AG04450 (cell line): ENCODE measurements at places on chromosomes 2 and 18.

DNA sequence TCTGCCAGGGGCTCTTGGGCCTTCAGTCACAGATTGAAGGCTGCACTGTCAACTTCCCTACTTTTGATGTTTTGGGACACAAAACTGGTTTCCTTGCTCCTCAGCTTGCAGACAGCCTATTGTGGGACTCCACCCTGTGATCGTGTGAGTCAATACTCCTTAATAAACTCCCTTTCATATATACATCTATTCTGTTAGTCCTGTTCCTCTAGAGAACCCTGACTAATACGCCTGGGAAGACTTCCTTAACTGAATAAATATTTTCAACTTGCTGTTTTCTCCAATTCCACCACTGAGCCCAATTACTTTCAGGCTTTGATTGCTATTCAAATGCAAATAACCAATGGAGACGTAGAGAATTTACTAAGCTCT lies 61.4 kb upstream of the CCDC195 start:
- DNase-seq = no peak

DNA sequence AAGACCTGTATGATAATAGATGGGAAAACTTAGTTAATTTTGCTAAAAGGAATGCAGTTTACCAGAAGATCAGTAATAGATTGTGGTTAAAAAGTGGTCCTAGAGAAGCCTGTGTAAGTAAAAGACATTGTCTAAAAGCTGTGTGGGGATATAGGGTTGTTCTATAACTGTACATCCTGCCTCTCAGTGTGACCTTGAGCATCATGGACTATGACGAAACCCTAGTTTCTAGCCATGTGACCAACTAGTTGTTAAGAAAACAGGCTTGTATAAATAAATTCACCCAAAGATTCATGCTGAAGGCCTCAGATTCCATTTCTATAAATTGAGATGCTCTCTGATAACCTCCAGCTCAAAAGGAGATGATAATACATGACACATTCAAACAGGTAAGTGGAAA lies 160.7 kb downstream of the IKZF2 start:
- DNase-seq = no peak

DNA sequence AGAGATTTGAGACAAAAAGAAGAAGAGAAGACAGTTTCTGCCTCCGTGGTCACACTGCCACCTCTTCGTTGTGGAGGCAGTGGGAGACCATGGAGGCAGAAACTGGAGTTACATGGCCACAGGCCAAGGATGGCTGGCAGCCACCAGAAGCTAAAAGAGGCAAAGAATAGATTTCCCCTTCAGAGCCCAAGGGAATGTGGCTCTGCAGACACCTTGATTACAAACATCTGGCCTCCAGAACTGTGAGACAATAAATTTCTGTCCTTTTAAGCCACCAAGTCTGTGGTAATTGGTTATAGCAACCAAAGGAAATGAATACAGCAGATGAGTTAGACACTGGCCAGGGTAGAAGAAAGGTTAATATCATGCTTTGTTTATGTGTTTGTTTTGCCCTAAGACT lies 420.4 kb upstream of the LYPD1 start:
- DNase-seq = no peak

- DNase-seq = no peak
Measured at GRCh38 chr2:222052934-222053367, 245.8 kb downstream of the PAX3 start.

DNA sequence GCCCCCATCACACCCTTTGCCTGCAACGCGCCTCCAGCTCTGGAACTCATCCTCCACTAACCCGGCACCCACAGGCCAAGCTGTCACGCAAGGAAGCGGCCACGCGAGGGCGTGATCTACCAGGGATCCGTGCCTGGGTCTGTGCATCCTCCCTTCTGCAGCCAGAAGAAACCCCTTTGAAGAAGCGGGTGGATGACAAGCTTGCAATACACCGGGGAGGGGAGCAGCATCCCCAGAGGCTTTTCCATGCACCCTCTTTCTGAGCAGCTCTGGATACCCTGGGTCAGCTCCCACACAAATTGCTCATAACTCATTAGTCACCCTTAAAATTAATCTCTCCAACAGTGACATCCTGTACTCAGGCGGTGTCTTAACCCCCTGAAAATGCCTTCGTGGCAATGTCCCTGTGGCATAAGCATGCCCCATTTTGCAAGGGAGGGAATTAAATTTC lies 47.6 kb downstream of the PDCL3 start:
- DNase-seq = peak; percentile 15

DNA sequence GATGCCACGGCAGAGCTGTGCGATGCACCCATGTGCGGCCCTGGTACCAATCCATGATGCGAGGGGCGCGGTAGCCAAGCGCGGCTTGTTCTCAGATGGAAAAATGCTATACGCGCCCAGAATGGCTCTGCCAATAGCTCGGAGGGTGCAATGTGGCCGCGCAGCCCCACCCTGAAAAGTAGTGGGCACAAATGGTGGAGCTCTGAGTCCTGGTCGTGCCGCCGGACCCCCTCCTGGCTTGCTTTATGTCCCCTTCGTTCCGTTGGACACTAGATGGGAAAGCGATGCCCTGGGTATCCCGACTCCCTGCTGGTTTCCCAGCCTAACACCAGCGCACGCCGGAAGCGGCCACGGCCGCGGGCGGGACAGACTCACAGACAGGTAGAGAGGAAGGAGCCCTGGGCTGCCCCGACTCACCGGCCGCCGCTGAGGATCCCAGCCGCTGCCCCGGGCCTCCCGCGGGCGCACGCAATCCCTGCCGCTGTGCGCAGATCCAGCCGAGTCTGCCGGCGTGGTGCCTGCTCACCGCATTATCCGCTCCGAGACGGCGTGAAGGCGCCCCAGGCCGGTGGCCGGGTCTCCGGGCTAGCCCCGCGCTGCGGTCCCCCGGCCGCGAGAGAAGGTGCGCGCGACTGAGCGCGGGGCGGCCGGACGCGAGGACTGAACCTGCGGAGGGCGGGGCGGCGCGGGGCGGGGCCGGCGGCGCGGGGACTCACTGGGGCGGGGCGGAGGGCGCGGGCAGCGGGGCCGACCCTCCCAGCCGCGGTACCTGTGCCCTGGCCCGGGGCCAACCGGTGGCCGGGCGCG lies at the start of gene CDC42EP3:
CDC42EP3 (minus strand) TSS at position 634 of the 807 bp plus-strand sequence. CDS start 25,055 bp downstream, outside the sequence.
- DNase-seq = no peak

GRCh38 chr2:71681626-71682025 lies 228.3 kb downstream of the DYSF start:
- DNase-seq = no peak

- DNase-seq = no peak
Measured at GRCh38 chr2:58057707-58058530, 11.3 kb downstream of the VRK2 start.

GRCh38 chr2:16044946-16045456 lies 104.7 kb downstream of the MYCN start:
- no peak for DNase-seq

DNA sequence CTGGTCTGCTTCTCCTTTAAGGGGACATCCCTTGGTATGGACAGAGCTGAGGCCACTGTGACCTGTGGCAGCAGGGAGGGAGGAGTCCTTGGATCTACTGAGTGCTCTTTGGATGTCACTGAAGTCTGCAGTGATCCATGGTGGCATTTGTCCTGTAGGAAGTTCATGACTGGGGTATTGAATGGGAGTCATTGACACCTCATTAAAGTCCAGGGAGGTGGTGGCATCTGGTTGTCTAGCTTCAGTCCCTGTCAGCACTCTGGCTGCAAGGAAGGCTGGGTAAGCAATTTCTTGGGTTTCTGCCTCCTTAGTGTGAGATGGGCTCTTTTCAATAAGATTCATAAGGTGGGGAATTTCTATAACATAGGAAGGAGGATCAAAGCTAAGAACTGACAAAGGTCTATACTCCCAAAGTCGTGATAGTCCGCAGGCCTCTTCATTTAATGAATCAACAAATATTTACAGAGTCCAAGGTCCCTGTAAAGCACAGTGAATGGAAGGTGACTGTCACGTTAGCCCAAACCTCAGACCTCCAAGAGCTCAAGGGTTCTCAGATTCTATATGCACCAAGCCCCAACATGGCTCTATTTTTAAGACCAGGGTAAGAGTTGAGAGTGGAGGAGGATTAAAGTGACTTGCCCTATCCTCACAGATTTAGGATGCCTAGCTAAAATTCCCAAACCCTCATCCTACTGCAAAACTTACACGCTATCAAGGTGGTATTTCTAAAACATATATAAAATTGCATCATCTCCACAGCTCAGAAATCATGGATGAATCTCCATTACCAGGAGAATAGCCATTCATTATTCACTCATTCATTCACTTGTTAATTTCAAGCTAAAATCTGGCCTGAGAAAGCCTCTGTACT lies 40.2 kb downstream of the THNSL2 start:
- DNase-seq = no peak

- DNase-seq = no peak
Measured at GRCh38 chr2:27316655-27317412, 6.1 kb downstream of the MPV17 start.

GRCh38 chr2:135984199-135985017 lies 1.0 kb downstream of the DARS1 start:
- DNase-seq = no peak
